ENCODE measurements at places on chromosomes 1 and 21.

GRCh38 chr1:53503433-53504217 lies 44.4 kb downstream of the DMRTB1 start:
- DNase-seq: no peak

GRCh38 chr21:33026443-33026858 lies 716 bp downstream of the OLIG2 start:
- DNase-seq: no peak

DNA sequence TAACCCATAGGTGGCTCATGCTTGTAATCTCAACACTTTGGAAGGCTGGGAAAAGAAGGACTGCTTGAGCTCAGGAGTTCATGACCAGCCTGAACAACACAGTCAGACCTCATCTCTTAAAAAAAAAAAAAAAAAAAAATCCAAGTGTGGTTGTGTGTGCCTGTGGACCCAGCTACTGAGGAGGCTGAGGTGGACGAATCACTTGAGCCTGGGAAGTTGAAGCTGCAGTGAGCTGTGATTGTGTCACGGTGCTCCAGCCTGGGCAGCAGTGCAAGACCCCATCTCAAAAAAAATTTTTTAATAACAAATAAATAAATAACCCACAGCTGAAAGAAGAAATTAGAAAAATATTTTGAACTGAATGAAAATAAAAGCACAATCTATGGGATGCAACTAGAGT lies 13.8 kb downstream of the INTS7 start:
- no peak for DNase-seq

- DNase-seq: no peak
Measured at GRCh38 chr21:44539991-44540666, at the start of gene KRTAP10-1. TSS of gene KRTAP10-1 (minus strand) at chr21:44540195. CDS start at chr21:44540150, 45 bp downstream.

Measured in left ventricle myocardium superior (tissue), 1 donor.